Glomerular endothelial cell (primary cell): ENCODE measurements at places on chromosomes 16 and 17.

- no peak for DNase-seq
These were observed 35.2 kb upstream of the TBX2 start for GRCh38 chr17:61364463-61364846.

DNA sequence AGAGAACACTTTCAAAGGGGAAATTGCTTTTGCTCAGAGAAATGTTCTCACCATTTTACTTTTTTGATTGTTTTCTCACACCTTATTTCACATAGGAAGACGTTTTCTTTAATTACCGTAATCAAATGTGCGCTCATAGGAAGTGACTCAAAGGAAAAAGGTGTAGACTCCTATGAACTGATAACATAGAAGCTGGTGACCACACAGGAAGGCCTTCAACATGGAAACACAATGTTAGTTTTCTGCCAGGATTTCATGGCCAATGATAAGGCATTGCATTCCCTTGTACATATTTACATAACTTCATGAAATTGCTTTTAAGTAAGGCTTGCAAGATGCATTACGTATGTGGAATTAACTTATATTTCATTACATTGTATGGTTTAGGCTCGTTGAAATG lies 40.9 kb upstream of the KCNJ16 start:
- peak; percentile 99 for DNase-seq

DNA sequence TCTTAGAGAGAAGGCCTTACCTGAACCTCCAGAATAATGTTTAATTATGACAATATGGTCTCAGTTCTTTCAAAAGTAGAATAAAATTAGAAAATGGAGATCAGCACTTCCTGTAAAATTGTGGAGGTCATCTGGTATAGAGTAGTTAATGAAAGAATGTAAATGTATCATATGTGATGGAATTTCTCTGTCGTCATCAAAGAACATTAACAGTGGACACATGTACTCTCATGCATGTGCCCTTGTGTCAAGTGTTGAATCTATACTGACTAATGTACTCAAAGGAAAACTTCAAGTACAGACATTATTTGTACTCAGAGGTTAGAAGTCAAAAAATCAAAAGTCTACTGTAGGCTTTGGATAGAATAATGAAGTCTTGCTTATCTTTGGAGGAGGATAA lies 129.2 kb upstream of the MYOCD start:
- DNase-seq, result no peak

- no peak for DNase-seq
These were observed 1.1 kb downstream of the ST6GALNAC2 start for GRCh38 chr17:76584427-76585032.

DNA sequence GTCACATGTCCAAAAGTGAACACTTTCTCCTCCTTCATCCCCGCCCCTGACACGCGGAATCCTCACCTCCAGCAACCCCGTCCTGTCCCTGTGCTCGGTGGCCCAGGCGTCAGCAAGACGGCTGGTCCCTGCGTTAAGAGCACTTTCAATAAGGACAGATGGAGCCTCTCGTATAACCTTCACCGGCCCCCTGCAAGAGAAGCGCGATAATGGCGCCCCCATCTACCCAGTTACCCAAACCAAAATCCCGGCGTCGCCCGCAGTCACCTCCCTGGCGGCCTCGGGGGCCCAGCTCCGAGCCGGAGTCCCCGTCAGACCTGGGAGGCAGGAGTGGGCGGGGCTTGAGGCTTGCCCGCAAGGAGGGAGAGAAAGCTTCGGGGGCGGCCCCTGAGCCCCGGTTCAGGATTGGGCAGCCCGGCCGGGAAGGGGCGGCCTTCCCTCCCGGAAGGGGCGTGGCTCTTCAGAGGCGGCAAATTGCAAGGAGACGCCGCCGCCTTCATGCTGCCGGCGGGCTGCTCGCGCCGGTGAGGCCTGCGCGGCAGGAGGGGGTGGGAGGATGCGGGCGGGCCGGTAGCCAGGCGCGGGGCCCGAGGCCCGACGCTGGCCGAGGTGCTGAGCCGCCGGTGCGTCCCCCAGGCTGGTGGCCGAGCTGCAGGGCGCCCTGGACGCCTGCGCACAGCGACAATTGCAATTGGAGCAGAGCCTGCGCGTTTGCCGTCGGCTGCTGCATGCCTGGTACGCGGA lies at the start of gene TEDC2:
Gene TEDC2, plus strand, starts transcription at position 463 of the 744 bp plus-strand sequence. Its CDS starts 36 bp downstream, at position 499.
- peak; percentile 33 for DNase-seq

GRCh38 chr17:58960068-58960467 lies 146.6 kb downstream of the TRIM37 start:
- peak; percentile 18 for DNase-seq

DNA sequence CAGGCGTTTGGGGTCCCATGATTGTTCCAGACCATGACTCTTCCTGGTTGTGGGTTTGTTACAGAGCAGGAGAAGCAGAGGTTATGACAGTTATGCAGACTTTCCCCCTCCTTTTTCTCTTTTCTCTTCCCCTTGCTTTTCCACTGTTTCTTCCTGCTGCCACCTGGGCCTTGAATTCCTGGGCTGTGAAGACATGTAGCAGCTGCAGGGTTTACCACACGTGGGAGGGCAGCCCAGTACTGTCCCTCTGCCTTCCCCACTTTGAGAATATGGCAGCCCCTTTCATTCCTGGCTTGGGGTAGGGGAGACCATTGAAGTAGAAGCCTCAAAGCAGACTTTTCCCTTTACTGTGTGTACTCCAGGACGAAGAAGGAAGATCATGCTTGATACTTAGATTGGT lies 7.9 kb upstream of the TACO1 start:
- no peak for DNase-seq

GRCh38 chr17:27264068-27264812 lies 29.7 kb upstream of the WSB1 start:
- no peak for DNase-seq

DNA sequence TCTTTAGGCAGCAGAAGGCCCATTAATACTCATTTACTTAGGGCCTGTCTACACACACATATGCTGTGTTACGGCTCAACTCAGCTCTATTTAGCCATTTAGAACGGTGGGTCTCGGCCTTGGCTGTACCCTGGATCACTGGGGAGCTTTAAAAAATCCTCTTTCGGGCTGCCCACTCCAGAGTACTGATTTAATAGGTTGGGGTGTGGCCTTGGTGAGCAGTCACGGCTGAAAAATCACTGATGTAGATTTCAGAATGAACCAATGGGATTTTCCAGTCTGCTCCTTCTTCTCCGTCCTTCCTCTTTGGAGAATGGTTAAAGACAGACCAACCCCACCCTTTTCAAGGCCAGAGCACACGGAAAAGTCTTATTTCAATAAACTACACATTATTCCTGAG lies 223.5 kb downstream of the CCDC182 start:
- DNase-seq, result no peak

DNA sequence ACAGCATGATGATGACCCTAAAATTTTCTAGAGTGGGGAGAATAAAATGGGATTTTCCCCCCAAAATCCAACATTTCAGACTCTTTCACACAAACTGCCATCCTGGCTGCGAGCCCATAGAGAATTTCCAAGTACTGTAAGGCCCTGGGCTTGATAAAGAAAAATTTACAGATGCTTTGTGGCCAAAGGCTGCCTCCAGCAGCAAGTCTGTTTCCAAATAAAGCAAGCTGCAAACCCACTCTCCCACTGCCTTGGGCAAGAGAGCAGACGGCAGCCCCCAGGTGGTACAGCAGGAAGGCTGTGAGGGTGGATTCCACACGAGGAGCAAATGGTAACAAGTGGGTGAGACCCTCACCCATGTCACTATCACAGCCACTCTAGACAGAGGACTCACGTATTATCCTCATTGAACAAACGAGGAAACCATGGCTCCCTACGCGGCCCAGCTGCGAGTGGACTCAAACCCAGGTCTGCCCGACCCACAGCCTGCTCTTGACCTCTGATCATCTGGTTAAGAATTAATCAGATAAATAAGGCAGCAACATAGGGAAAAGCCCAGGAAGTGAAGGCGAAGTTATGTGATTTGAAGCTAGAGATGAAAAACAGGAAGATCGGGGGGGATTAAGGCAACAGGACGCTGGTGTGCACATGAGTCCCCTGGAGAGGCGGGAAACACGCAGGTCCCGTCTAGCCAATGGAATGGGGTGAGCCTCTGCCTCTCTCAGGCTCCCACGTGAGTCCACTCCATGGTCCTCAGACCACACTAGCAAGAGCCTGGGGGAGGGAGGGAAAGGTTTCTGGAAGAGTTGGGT lies 37.4 kb downstream of the AXIN2 start:
- DNase-seq, result no peak

GRCh38 chr16:4263504-4264436 lies 9.1 kb downstream of the TFAP4 start:
- no peak for DNase-seq

- no peak for DNase-seq
These were observed 26.5 kb downstream of the MBTPS1 start for GRCh38 chr16:84090211-84090610.

- DNase-seq, result no peak
These were observed 211.3 kb downstream of the CCDC182 start for GRCh38 chr17:57533684-57534305.

DNA sequence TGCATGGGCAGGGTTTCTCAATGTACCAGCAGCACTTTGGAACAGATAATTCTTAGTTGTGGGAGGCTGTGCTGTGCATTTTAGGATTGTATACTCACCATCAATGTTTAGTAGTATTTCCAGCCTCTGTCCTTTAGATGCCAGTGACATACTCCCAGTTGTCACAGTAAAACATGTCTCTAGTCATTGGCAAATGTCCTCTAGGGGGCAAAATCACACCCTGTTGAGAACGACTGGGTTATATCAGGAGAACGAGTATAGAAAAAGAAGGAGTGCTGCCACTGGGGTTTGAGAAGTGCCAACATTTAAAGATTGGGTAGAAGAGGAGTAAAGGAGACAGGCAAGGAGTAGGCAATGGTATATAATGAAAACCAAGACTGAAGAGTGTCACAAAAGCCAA lies 37.9 kb upstream of the SMIM36 start:
- no peak for DNase-seq

DNA sequence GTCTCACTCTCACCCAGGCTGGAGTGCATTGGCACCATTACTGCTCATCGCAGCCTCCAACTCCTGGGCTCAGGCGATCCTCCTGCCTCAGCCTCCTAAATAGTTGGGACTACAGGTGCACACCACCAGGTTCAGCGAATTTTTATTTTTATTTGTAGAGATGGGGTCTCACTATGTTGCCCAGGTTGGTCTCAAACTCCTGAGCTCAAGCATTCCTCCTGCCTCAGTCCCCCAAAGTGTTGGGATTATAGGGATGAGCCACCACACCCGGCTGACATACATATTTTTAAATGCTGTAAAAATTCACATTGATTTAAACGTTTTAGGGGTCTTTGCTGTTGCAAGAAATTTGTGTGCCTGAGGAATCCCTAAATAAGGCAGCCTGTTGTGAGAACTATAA lies 24.8 kb upstream of the SEC14L1 start:
- no peak for DNase-seq

DNA sequence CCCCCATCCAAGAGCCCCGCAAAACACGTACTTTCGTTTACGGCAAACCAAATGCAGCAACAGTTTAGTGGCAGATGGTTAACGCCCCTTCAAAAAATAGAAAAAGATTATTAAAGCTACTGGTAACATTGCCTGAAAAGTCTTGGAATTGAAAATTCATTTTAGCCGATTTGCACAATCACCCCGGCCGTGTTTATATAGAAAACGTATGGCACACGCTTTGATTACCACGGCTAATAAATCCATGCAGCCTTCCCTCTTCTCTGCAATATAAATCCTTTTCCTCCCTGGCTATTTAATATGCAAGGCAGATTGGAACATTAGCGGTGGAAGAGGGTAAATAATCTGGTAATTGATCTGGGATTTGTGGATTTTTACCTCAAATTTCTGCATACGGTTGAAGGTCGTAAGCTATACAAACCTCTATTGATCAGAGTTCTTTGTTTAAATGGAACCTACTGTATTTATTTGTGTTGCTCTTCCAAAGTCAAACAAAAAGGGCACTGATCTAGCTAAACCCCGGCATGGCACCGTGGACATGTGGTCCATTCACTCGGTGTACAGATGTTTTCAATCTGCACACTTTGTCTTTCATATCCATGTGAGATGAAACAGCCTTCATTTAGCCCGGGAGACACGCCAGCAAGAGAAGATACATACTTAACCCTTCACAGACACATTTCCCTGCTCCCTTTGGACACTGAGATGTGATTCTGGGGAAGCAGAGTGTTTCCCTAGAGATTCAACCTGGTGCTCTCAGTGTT lies 238.1 kb upstream of the MAF start:
- no peak for DNase-seq

DNA sequence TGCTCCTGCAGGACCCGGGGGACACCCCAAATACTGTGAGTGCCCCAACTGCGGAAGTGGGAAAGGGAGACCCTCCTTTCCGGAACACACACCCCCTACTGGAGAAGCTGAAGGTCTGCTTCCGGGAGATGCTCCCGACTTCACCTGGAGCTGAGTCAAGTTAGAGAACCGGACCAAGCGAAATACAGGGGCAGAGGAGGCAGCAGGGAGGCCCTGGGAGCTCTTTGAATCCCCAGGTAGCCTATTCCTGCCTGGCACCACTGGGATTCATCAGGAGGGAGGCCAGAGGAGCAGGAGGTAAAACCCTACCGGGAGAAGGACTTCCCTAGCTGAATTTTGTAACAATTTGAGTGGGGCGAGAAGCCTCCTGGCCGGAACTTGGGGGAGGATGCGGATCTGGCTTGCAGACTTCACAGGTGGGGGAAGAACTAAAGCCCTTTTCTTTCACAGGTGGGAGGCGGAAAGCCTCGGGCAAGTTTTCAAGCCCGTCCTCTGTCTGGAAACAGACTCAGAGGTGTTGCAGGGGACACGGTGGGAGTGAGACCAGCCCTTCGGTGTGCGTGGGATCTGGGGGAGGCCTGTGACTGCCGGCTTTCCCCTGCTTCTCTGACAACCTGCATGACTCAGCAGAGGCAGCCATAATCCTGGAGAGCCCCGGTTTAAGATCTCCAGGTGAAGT lies 22.4 kb upstream of the TEKT1 start:
- no peak for DNase-seq

- DNase-seq, result no peak
These were observed 16.4 kb downstream of the CDR2 start for GRCh38 chr16:22358000-22358399.

DNA sequence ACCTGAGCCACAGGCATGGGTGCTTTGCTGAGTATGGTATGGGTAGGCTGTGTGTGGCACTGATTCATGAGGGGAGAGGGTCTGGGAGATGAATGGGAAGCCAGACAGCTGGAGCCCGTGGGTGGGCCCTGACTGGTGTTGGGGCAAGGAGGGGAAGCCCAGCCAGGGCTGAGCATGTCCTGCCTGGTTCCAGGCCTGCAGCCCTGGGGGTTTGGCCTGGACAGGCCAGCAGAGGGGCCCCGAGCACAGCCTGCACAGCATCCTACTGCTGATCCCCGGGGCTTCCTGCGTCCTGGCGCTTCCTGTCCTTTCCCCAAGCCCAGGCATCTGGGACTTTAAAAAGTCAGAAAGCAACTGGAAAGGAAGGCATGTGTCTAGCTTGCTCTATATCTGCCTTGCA lies 4.6 kb upstream of the MVD start:
- DNase-seq, result no peak

GRCh38 chr16:12162151-12162985 lies 185.8 kb downstream of the SNX29 start:
- no peak for DNase-seq
